ENCODE measurements at places on chromosomes 4 and X.

DNA sequence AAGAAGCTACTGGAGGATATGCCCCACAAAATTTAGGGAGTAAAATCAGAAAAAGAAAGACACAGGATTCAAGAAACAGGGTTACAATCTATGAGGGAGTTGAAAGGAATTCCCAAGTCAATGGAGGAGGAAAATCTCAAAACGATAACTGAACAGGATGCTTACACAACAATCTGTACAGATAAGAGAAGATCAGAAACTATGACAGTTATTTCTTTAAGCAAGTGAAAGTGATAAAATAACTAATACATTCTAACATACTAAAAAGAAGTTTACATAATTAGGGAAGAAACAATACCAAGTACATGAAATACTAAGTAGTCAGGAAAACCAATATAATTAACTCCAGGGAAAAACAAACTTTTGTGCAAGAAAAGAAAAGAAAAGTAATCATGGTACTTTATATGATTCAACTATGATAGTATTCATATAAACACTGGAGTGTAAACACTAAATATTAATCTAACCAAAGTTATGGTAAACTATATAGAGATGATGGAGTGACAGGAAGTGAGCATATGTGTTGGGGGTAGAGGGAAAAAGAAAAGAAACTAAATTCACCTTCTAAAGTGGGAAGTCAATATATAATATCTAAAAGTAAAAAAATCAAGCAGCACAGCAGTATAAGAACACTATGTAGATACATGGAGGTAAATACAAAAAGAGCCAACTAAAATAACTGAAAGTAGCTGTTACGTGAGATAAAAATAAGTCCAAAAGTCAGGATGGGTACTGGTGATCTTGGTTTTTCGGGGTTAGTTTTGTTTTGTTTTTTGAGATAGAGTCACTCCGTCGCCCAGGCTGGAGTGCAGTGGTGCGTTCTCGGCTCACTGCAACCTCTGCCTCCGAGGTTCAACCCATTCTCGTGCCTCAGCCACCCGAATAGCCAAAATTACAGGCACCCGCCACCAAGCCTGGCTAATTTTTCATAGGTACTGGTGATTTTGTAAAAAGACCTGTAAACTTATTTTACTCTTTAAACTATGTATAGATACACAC lies 99.3 kb downstream of the TEX11 start:
- no peak for DNase-seq

DNA sequence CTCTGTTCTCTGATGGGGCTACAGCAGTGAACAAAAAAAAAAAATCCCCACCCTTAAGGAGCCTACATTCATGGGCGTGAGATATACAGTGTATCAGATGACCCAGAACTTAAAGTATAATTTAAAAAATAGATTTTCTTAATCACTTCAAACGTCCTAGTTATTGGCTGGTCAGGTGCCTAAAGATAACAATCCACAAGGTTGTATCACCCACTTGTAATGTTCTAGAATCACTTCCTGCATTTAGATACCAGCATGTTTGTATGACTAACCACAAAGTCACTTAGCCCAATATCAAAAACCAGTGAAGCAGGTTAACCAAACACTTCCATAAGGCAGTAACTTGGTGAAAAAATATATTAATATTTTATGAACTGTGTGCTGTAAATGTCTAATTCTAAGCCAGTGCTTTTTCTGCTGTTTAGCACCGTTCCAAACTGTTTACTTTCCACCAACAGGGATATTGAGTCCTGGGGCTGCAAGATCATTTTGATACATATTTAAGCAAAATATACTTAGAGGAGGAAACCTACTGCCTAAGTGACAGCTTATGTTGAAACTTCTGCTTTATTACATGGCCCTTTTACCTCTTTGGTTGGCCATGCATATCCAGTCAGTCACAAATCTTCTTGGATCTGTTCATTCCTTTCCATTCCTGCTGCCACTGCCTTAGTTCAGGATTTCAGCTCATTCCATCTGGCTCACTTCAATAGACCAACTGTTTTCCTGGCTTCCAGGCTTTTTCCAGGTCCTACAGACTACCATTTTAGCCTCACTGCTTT lies 43.3 kb downstream of the CD40LG start:
- no peak for DNase-seq

GRCh38 chr4:165834116-165834515 lies 38.9 kb upstream of the TLL1 start:
- no peak for DNase-seq

DNA sequence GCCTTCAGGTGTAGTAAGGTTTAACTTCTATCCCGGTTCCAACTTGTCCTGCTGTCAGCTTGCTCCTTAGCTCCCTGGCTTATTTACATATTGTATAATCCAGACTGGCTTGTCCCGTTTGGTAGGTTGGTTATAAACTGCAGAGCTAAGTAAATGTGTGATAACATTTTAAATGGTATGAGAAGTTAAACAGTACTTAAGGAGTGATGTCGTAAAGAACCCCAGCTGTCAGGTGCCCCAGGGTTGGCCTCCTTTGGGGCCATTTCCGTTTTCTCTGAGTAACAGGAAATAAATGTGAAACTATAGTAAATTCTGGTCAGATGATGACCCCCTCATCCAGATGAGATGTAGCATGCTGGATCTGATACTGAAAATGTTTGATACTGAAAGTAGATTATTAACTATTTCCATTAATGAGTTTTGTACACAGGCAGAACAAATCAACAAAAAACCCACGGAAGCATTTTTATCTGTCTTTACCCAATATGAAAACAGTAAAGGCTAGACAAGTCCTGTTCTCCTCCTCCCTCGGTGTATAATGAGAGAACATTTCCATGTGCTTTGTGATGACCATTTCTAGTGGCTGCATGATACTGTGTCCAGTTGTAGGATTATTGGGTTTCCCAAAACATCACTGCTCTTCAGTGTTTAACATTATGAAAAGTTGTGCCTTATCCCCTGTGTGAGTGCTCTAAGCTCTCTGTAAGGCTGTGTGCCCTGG lies 22.4 kb downstream of the GAB1 start:
- peak; percentile 77 for DNase-seq

DNA sequence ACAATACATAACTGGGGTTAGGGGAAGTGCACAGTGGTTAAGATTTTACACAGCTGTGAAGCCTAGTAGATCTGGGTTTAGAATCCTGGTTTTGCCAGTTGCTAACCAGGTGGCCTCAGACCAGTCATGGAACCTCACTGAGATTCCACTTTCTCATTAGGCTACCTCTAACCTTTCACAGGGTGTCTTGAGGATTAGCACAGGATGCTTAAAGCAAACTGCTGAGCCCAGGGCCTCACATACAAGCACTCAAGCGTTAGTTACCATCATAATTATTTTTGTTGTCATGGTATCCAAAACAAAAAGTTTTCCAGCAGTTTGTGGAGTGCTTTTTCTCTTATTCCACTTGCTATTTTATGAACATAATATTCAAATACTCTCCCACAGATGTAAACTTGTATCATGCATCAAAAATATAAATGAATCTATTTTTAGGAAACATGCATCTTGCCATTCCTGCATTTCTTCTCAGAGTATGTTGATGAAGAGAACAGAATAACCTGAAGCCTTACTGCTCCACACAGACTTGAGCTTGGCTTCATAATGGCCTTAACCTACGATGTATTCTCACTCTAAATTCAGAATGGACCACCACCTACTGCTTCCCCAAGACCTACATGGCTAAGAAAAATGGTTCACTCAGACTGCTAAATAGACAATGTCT lies 12.6 kb downstream of the AP1S2 start:
- no peak for DNase-seq

GRCh38 chrX:51737091-51737490 lies 6.2 kb upstream of the GSPT2 start:
- DNase-seq: no peak

- DNase-seq: no peak
These were observed 1704.7 kb upstream of the TENM3 start for GRCh38 chr4:180538384-180539057.

DNA sequence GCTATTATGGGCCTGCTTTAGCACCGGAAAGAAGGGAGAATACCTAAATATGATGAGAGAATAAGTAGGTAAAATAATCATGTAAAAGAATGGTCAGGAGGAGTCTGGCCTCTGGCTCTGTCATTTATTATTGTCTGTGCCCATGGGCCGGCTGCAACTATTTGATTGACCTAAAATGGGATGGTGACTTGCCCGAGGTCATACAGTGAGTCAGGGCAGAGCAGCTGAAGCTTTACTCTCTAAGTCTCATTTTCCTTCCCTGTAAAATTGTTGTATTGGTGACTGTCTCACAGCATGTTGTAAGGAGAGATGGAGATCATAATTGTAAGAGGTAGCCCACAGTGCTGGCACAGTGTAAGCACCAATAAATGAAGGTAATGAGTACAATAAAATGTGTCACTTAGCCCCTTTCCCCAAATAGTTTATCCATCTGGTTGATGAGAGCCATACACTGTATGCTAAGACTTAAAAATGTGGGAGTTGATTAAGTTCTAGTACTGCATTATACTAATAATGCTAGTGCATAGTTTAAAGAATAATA lies 39.6 kb downstream of the RUFY3 start:
- no peak for DNase-seq

DNA sequence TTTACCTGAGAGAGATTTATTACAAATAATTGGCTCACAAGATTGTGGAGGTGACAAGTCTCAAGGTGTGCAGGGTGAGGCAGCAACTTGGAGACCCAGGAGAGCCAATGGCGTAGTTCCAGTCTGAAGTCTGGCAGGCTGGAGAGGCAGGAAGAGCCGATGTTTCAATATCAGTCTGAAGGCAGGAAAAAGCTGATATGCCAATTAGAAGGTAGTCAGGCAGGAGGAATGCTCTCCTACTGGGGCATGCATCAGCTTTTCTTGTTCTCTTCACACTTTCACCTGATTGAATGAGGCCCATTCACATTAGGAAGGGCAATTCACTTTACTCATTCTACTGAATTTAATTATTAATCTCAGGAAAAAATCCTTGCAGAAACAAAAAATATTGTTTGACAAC lies 1351.7 kb upstream of the ADGRL3 start:
- no peak for DNase-seq

- no peak for DNase-seq
These were observed 9.0 kb downstream of the ZBTB49 start for GRCh38 chr4:4299006-4299405.

- DNase-seq: no peak
These were observed 3.1 kb upstream of the SLBP start for GRCh38 chr4:1715002-1715758.

- DNase-seq: no peak
These were observed at the start of gene LRP2BP for GRCh38 chr4:185395238-185395955. TSS of gene LRP2BP (minus strand) at chr4:185395924. CDS start at chr4:185378186, 17,738 bp downstream.

GRCh38 chr4:26179316-26179760 lies 141.5 kb upstream of the RBPJ start:
- DNase-seq: no peak

DNA sequence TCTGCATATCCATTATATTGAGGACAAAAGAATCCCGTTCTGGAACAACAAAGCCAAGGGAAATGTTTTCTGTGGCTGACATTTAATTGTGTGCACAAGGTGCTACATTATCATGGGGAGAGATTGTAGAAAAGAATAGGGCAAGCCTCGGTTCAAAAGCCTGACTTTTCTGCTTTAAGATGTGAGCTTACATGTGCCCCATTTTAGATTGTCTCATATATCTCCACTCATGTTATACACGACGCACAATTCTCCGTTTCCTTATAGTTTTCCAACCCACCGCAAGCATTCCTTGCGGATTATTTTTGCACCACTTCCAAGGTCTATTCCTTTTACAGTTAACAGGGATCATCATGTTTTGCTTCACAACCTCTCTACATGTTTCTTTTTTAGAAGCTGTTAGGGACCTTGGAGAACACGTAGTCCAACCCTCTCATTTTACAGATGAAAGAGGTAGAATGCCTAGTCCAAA lies 99.6 kb upstream of the MAML3 start:
- no peak for DNase-seq

GRCh38 chr4:3417448-3417847 lies 24.3 kb upstream of the HGFAC start:
- no peak for DNase-seq

DNA sequence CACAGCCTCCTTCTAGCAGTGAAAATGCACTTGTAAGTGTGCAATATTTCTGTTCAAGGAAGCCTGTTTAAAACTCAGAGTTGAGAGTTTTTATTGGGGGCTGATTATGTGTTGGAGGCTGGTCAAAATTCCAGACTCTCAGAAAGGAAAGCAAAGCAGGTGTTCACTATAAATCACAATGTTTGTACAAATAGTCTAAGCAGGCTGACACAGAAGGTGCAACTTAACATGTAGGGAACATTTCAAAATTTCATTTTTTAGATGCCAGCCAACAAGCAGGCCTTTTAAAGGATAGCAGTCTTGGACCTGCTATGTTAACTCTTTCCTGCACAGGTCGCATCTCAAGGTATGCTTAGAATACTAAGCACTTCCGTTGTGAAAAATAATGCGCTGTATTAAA lies 112.3 kb upstream of the IL13RA1 start:
- DNase-seq: peak; percentile 22

GRCh38 chrX:133586443-133586842 lies 171.2 kb upstream of the GPC4 start:
- no peak for DNase-seq

DNA sequence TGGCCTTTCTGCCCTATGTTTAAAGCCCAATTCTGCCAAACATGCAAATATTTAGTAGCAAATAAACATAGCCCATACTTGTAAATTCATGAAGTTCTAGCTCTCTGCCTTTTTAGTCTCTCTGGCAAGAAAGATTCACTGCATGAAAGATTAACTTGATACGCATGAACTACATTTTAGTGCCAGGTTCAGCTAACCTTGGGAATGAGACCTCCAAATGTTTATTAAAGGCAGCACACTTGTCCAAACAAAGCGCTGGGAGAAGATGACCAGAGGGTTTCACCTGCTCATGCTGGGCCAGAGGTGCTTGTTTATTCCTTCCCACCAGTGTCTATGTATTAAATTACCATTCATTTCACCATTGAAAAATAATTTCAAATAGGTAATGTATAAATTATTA lies 44.5 kb upstream of the IL1RAPL1 start:
- DNase-seq: peak; percentile 2

All from kidney (tissue), 22 donors.